CD4-positive, alpha-beta T cell treated with Interleukin-4 for 1 hour (primary cell): ENCODE measurements at places on chromosomes 7 and 10.

GRCh38 chr7:55063633-55064032 lies 44.8 kb downstream of the EGFR start:
- no peak for DNase-seq

GRCh38 chr7:107874605-107875446 lies 16.2 kb upstream of the DLD start:
- peak; percentile 72 for DNase-seq

- no peak for DNase-seq
These were observed 108.8 kb downstream of the ATE1 start for GRCh38 chr10:121819049-121819448.

GRCh38 chr7:157002819-157003421 lies 7.5 kb downstream of the MNX1 start:
- DNase-seq = no peak

DNA sequence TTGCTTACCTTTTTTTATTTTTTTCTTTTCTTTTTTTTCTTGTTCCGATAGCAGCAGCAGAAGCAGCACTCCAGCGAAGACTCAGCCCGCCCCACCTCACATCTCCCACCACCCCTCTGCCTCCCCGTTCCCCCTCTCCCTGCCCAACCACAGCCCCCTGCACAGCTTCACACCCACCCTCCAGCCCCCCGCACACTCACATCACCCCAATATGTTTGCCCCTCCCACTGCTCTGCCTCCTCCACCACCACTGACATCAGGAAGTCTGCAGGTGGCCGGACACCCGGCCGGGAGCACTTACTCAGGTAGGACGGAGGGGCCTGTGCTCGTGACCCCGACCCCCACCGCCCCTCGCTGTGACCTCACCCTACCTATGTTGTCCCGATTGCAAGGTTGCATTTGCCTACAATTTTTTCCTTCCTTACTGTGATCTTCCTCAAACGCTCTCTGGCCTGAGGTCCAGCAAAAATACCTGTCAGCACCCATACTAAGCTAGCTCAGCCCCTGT lies 367.2 kb upstream of the GALNT17 start:
- no peak for DNase-seq

GRCh38 chr10:97081621-97082235 lies 104.0 kb downstream of the SLIT1 start:
- peak; percentile 34 for DNase-seq

DNA sequence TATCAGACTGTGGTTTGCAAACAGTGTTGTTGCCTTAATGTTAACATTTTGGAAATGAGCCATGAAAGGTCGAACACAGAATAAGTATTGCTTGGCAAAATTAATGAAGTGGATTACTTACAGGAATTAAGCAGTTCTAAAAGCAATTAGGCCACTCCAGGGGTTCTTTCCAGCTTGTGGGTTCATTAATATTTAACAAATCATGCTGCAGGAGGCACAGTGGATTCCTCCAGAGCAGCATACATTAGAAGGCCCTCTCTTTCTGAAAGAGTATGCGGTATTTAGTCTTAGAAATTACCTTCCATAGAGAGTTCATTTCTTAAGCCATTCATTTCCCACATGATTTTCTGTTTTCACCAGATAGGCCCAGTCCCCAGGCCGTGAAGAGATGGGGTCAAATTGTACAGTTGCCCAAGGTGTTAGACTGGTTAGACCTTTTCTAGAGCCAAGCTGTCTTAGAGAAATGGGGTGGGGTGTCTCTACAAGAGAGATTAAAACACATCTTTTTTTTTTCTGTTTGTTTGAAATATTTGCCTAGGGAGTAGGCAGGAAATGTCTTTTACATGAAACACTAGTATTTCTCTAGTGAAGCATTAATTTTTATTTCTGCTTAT lies 40.0 kb upstream of the AGR3 start:
- no peak for DNase-seq

GRCh38 chr10:96401036-96401435 lies 42.2 kb upstream of the OPALIN start:
- DNase-seq = no peak

DNA sequence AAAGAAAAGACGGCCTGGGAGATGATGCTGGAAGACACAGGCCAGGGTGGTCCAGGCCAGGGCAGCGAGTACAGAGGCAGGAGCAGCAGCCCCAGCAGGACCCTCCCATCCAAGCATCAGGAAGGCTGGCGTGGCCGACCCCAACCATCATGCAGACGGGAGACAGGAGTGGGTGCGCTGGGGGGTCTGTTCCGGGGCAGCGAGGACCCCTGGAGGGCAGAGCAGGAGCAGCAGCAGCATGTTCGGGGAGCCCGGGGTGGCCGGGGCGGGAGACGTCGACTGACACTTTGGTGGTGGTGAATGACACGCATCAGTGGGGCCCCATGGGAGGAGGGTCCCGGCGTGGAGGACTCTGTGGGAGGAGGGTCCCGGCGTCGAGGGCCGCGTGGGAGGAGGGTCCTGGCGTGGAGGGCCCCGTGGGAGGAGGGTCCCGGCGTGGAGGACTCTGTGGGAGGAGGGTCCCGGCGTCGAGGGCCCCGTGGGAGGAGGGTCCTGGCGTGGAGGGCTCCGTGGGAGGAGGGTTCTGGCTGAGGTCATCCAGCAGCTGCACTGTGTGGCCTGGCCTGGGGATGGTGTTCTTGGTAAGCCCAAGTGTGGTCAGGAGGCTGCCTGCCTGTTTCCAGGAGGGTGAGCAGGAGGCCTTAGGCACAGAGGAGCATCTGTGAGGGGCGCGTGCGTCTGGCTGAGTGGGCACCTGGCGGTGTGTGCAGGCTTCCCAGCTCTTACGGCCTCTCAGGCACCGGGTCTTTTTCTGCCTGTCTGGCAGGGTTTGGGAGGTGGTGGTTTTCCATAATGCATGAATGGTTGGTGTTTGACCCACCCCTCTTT lies 38.9 kb downstream of the FAM20C start:
- no peak for DNase-seq

GRCh38 chr10:59290448-59290847 lies 71.9 kb downstream of the FAM13C start:
- DNase-seq = no peak

DNA sequence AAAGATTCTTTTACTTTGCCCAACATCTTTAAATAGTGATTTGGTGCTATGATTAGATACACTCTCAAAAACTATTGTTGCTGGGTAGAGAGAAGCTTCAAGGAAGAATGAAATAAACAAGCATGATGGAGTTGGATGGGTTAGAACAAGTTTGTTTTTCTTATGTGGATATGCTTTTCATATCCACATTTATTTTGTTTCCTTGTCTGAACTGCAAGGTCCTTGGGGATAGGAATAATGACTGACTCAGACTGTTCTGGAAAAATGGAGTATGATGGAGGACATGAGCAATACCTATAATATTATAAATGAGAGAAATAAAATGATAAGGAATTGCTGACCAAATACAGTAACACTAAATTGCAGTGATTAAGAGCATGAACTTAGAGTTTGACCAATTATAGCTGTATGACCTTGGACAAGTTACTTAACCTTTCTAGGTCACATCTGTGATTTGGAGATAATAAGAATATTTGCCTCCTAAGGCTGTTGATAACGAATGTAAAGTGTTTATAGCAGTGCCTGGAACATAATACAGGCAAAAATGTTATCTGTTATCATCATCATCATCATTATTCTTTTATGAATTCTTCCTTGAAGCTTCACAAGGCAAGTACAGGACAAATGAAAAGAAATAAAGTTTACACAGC lies 847.5 kb downstream of the LRMDA start:
- no peak for DNase-seq

DNA sequence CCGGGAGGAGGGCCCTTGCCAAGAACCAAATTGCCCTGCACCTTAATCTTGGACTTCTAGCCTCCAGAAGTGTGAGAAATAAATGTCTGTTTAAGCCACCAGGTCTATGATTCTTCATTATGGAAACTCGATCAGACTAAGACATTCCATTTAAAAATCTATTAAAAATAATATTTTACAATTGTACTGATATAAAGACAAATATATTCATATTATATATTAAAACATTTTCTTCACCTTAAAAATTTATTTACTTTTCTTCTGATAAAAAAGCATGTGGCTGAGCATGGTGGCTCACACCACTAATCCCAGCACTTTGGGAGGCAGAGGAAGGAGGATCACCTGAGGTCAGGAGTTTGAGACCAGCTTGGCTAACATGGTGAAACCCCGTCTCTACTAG lies 72.4 kb upstream of the CHST15 start:
- DNase-seq = no peak

GRCh38 chr7:45148653-45148973 lies 9.0 kb upstream of the RAMP3 start:
- DNase-seq = no peak

GRCh38 chr7:140027858-140028257 lies 34.9 kb downstream of the PARP12 start:
- no peak for DNase-seq

DNA sequence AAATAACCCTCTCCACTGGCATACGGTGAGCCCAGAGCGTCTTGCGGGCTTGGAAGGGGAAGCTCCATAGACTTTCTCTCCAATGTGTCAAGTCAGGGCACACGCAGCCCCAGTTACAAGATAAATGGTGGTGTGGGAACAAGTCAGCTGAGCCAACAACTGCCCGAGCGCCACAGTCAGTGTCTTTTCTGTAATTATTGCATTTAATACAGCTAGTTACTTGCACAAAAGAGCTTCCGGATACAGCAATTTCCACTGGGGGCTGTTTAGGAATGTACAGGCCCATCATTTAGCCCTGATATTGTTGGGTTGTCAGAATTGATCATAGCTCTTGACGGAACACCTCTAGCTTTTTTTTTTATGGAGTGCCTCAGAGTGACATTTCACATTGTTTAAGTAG lies 193.5 kb upstream of the SP8 start:
- DNase-seq = no peak

DNA sequence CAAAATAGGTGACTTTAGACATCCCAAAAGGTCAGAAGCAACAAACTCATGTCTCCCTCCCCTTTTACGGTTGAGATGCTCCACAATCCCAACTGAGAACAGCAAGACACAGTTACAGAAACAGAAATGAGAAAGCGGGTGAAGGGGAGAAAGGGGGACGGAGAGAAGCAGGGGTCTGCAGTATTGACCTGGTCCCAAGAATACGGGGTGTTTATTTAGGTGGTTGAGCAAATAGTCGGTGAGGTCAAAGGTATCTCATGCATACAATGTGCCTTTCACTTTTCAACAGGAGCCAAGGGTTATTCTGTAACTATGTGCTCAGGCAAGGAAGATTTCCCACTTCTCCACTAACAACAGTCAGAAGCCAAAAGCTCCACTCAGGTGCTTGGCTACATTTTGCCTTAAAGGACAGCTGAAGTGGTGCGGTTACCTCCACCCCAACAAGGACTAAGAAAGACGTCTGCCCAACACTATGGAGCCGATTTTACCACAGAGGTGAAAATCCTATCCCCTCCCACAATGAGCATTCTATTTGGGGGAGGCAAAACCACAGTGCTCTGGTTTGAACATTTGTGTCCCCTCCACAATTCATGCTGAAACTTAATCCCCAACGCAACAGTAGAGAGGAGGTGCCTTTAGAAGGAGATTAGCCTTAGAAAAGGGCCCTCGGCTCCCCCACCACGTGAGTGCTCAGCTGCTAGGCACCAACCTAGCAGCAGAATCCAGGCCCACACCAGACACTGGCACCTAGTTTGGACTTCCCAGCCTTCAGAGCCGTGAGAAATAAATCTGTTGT lies 77.9 kb downstream of the PARD3 start:
- no peak for DNase-seq

GRCh38 chr7:126720232-126720631 lies 532.5 kb downstream of the GRM8 start:
- DNase-seq = no peak

GRCh38 chr10:69213591-69214311 lies 6.4 kb upstream of the HKDC1 start:
- DNase-seq = no peak

GRCh38 chr10:128209862-128210214 lies 83.6 kb upstream of the MKI67 start:
- no peak for DNase-seq

DNA sequence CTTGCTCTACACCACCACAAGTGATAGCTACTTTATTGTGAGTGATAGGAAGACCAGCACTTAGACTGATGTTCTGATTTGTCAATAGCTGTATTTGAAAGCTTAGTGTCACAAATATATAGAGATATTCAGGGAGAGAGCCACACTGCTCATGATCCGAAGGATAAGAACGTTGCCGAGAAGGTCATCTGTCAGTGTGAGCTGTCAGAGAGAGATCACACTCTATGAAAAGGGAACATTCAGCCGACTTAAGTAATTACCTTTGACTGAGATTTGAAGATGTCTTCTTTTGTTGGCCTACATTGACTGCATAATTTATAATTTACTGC lies 322.6 kb downstream of the TFEC start:
- DNase-seq = no peak

DNA sequence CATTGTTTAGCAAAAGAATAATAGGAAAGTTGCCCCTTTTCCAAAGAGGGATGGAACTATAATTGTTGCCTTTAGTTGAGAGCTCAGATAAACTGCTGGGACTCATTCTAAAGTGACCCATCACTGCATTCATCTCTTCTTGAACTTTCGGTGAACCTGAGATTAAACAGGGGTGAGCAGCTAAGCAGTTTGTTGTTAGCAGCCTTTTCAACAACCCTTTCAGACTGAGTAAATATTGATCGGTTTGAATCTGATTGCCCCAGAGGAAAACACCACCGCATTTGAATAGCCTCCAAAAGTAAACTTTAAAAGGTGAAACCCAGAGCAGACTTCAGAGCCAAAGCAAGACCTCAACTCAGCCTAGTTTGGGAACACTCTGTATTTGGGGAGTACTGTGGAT lies 4.7 kb downstream of the HOXA1 start:
- DNase-seq = no peak

DNA sequence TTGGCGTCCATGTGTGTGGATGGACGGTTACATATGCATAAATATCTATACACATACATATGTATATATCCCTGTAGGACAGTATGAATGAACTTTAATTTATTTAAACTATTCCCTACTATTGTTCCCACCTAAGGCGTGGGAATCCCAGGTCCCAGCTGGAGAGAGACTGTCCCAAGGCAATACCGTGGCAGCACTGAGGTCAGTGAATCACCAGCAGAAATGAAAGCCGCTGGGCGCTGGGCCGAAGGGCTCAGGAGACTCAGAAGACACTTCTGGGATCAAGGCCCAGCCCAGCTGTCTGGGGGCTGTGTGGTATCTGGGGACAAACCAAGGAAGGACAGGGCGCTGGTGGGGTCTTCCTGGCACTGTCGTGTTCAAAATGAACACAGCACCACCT lies 49.6 kb upstream of the MYL10 start:
- DNase-seq = no peak

DNA sequence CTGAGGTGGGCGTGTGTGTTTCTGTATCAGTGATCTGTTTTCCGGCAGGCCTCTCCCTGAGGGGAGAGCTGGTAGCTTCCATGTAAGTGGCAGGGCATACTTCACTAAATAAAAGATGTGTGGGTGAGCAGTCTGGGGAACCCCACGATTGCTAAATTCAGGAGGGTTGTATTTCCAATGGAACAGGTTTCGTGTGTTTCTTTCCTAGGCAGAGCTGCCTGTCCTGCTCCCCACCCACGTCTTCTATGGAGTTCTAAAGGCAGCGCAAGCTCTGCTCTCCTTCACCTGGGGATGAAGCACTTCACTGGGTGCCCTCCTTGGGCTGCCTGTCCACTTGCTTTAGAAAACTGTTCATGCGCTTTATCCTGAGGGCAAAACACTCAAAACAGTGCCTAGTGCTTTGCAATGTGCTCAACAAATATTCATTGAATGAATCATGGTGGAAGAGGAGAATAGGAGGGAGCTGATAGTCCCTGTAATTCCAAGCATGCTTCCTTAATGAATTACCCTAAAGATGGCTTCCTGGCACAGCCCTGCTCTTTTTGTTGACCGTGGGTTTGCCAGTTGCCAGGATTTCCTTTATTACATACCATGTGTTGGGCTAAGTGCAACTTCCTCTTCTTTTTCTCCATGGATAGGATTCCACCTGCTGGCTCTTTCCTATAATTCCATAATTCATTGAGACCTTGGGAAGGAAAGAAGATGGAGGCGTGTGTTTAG lies 50.6 kb upstream of the SRPK2 start:
- no peak for DNase-seq
